ENCODE measurements at places on chromosomes 12 and 14.

DNA sequence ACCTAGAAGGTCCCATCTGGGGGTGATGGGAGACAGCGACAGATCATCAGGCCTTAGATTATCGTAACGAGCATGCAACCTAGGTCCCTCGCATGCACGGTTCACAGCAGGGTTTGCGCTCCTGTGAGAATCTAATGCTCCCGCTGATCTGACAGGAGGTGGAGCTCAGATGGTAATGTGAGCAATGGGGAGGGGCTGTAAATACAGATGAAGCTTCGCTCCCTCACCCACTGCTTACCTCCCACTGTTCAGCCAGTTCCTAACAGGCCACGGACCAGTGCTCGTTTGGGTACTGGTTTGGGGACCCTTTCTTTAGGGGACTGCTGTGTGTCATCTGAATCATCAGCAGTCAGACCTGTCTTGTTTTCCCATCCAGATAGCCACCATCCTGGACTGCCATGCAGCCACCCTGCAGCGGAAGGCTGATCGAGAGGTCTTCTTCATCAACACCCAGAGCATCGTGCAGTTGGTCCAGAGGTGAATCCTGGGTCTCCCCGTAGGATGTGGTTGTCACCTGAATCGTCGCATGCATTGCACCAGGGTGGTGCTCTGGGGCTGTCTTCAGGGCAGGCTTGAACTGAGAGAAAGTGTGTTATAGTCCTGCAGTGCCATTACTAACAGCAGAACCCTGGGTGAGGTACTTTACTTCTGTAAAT is 96.2 kb downstream of the ACACB start:
- DNase-seq, result no peak

GRCh38 chr12:9710584-9711375 is 22.1 kb downstream of the CLECL1 start:
- no peak for DNase-seq

GRCh38 chr12:121536899-121537813 is 43.7 kb downstream of the KDM2B start:
- DNase-seq, result peak; percentile 32

DNA sequence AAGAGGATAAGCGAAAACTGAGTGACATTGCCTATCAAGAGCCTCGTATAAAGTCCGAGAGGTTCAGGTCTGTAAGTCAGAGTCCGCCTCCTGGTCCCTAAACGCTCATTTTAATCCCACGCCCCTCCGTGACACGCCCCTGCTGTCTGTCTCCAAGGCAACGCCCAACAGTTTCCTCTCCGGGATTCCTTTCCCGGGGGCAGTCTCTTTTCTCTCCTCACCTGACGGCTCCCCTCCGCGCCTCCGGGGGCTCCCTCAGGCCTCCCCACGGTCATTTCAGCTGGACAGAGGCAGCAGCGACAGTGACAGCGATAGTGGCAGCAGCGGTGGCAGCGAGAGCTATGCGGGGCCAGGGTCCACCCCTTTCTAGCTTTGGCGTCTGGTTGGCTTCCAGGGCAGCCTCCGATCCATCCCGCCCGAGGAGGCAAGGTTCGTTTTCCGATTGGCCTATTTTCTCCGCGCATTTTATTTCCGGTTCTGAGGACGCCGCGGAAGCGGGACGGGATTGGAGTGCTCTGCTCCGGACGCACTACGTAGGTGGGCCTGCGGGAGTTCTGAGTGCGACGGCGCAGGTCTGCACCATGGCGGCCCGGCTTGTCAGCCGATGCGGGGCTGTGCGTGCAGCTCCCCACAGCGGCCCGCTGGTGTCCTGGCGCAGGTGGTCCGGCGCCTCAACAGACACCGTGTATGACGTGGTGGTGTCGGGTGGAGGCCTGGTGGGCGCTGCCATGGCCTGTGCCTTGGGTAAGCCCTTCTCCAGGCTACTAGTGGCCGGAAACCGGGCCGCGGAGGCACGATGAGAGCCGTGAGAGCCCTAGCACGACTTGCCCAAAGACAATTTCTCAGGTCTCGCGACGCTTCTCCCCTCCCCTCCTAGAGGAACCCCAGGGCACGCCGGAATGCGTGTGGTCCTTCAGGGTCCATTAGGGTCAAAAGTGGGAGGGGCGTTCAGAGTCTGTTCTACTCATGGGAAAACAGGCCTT is at the start of the genes COQ6 and FAM161B:
Gene COQ6 (plus strand): TSS at position 551 of the 983 bp plus-strand sequence. CDS start 31 bp downstream, at position 582.
Gene FAM161B (minus strand): TSS at position 343 of the 983 bp plus-strand sequence. CDS start 68 bp downstream, at position 275.
- peak; percentile 92 for DNase-seq

DNA sequence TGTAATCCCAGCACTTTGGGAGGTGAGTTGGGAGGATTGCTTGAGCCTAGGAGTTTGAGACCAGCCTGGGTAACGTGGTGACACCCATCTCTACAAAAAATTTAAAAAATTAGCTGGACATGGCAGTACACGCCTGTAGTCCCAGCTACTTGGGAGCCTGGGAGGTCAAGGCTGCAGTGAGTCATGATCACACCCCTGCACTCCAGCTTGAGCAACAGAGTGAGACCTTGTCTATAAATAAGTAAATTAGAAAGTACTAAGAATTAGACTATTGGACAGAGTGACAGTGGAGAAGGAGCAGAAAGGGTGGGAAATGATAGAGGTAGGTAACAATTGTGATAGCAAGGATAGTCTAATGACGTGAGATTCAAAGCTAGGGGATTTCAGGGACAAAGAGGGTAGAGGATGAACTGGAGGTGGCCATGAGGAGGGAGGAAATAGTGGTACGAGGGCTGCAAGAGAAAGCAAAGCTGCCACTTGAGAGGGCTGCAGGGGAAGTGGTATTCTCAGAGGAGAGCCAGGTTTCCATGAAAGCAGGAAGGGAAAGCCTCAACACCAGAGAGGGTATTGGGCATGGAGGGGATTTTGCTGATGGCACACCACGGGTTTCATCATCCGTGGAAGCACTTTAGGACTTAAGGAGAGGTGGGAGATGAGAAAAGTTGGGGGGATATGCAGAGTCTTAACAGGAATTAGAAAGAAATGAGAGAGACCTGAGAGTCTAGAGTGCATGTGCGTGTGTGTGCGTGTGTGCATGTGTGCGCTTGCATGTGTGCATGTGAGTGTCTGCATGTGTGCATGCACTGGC is 85.6 kb downstream of the SYNE2 start:
- DNase-seq, result no peak

DNA sequence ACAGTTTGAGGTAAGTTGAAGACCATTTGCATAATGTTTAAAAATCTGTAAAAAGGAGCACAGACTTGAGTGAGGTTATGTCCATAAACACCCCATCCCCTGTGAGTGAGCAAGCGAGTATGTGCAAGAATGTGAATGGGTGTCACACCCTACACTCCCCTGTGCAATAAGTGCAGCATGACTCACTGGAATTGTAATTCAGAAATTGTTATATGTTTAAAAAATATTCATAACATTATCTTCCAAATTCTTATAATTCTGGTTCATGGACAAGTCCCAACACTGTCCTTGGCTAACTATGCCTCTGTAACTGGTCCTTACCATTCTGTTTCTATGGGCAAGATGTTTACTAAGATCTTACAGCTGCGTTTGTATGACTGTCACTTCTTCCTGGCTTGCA is 207.8 kb upstream of the FAR2 start:
- no peak for DNase-seq

GRCh38 chr12:50572287-50572686 is 67.5 kb downstream of the DIP2B start:
- no peak for DNase-seq

DNA sequence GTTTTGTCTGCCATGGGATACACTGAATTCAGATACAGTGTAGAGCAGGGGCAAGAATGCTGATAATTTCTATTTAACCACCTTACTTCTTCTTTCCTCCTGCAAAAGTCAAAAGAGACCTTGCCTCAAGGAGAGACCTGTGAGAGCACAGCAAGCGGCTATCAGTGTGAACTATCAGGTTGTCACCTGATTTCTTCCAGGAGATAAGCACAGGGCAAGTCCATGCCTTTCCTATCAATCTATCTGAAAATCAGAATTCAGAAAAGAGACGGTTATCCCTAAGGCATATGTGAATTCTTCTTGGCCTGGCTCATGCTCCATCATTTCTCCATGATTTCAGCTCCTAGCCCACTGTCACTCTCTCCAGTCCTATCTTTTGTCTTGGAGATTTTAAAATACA is 128.9 kb upstream of the CCND2 start:
- no peak for DNase-seq

- DNase-seq, result no peak
Observed at GRCh38 chr12:131368668-131369071, 342.2 kb upstream of the SFSWAP start.

DNA sequence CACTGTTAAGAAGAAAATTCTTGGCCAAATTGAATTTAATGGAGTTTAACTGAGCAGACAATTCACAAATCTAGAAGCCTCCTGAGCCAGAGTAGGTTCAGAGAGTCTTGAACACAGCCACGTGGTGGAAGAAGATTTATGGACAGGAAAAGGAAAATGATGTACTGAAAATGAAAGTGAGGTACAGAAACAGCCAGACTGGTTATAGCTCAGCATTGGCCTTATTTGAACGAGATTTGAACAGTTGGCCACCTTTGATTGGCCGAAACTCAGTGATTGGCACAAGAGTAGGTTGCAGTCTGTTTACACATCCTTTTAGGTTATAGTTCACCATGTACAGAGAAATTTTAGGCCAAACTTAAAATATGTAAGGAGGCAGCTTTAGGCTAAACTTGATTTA is 9.9 kb downstream of the OAS2 start:
- peak; percentile 42 for DNase-seq

DNA sequence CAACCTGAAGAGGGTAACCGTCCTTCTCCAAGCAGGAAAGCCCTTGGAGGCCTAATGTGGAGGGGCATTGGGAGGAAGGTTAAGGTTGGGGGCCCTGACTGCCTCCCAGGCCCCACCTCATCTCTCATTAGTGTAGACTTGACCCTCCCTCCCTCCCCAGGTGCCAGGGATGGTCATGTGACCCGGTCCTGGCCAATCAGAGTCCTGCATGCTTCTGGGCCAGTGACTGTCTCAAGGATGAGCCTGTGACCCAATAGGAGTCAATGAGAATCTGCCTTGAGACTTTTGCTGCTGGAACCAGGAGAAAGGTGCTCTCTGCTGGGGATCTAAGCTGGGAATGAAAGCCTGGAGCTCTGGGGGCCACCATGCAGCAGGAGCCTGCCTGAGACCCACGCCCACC is 70.8 kb downstream of the NCOR2 start:
- DNase-seq, result no peak

DNA sequence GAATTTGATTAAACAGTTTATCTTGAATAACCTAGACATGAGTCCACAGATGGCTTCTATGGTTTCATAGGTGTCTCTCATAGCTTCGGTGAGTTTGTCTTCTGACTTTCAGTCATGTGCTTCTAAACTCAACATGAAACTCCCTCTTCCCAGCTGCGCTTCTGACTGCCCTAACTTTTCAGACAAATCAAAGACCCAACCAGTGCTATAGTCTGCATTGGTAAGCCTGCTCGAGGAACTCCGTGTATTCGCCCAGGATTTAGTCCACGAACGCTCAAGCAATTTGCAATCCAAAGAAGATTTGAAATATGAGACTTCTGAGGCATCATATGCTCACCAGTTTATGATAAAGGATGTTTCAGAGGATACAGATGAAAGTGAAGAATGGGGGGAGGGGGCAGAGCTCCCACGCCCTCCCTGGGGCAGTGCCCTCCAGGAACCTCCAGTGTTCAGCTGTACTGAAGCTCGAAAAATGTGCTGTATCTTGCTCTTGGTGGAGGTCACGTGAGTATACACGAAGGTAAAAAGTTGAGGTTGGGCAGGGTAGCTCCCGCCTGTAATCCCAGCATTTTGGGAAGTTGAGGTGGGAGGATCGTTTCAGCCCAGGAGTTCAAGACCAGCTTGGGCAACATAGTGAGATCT is 5.2 kb upstream of the RILPL2 start:
- no peak for DNase-seq

- no peak for DNase-seq
Observed at GRCh38 chr14:70563869-70564268, 29.1 kb upstream of the ADAM20 start.

GRCh38 chr12:80064269-80064668 is 35.1 kb upstream of the OTOGL start:
- no peak for DNase-seq

DNA sequence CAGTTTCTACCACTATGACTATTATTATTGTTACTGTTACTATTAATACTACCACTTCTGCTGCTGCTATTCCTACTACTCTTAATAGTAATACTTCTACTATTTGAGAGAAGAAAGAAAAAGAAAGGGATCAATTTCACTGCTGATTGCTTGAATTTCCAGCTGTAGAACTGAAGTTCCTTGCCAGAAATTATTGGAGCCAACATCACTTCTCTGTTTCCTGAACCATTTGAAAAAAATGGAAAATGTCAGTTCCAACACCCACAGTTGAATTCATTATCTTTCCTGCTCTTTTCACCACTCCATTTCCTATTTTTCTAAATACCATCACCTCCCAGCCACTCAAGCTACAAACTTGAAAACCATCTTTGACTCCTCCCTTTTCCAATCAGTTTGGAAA is 54.1 kb upstream of the PIK3C2G start:
- no peak for DNase-seq

DNA sequence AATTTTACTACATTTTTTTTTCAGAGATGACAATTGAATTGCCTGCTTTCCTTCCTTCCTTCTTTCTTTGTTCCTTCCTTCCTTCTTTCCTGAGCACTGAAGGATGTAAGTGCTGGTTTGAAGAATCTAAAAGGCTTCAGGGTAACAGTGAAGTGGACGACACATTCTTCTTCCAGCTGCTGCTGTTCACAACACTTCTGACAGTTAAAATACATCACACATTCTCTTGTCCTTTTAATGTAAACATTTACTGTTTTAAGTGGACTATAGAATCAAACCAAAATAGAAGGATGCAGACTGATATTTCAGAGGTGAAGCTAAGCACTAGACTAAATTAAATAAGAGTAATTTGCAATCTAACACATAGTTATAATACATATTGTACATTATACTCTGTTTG is 151.5 kb downstream of the MSRB3 start:
- DNase-seq, result no peak

- DNase-seq, result no peak
Observed at GRCh38 chr14:77059276-77059915, 30.9 kb upstream of the IRF2BPL start.

DNA sequence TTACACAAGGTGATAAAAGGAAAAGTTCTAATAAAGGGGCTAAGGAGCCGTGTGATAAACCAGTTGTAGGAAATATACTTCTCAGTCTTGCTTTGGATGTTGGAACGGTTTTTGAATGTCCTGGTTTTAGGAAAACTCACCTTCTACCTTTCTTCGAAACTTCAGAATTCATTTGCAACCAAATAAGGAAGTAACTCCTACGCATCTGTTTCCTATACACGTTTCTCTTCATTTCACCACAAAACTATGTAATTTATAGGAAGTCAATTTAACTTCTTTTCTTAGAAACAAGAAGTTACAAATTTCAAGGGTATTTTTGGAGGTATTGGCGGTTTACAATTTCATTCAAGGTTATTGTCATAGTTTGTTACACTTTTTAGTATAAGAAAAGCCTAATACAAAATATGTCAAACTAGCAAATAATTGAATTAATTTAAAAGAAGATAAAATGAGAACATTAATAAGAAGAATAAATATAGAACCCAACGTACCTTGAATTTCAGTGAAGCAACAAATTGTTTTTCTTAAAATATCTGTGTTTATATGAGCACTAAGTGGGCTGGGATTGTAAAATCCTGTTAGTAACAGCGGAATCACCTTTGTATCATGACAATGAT is 33.2 kb upstream of the CD69 start:
- no peak for DNase-seq

Measured in activated T-helper 2 cell treated with anti-CD3 and anti-CD28 coated beads, Interferon-gamma antibody, Interleukin-2, Interleukin-4, amounts not matched to agents 10 μg/mL and 5 μg/mL and 100 μg/mL, durations not matched to agents 14 hours and 24 hours and 36 hours (primary cell).